Left renal pelvis (tissue), 4 donors: ENCODE measurements at places on chromosomes 7 and 10. TPM values are rescaled to one million over a fixed set of nuclear protein-coding genes. Genes with fewer than 3 reads are reported as not detected.

INHBA gene
- 6.5 TPM for polyA plus RNA-seq

FEZF1 gene
- not detected for polyA plus RNA-seq

SPOCK2 gene
- 27.1 TPM for polyA plus RNA-seq

DNA sequence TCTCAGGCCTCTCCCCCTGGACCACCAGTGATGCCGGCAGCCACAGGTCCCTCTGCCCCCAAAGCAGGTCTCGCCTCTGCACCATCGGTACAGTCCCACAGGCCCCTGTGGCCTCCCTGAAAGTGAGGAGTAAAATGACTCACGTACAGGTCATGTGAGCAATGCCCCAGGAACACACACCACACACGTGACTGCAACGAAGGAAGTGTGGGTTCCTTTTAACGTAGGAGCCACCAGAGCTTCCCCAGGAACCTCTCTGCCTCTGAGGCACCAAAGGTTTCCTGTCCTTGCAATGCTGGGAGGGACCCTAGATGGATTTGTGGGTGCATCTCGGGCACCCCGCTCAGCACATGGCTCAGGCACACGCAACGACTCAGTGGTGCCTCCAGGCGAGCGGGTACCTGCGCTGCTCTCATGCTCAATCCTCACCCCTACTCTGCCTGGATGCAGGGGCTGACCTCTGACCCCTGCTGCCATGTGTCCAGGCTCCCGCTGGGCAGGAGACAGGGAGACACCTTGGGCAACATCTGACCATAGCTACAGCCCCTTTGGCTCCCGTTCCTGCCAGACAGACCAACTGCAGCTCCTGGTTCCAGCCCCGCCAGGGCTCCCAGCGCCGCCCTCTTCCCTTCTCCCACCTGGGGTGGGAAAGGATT is 120.7 kb downstream of the PRKAG2 start:
- DNase-seq, result no peak

- DNase-seq, result no peak
These were observed 37.7 kb downstream of the MTURN start for GRCh38 chr7:30172451-30172850.

GRCh38 chr10:17693009-17693408 is 49.1 kb downstream of the STAM start:
- DNase-seq, result no peak

- no peak for DNase-seq
These were observed 33.4 kb downstream of the CCM2 start for GRCh38 chr7:45033261-45033930.
